Fibroblast of skin of right quadriceps (primary cell): ENCODE measurements at places on chromosomes 16 and 17.

DNA sequence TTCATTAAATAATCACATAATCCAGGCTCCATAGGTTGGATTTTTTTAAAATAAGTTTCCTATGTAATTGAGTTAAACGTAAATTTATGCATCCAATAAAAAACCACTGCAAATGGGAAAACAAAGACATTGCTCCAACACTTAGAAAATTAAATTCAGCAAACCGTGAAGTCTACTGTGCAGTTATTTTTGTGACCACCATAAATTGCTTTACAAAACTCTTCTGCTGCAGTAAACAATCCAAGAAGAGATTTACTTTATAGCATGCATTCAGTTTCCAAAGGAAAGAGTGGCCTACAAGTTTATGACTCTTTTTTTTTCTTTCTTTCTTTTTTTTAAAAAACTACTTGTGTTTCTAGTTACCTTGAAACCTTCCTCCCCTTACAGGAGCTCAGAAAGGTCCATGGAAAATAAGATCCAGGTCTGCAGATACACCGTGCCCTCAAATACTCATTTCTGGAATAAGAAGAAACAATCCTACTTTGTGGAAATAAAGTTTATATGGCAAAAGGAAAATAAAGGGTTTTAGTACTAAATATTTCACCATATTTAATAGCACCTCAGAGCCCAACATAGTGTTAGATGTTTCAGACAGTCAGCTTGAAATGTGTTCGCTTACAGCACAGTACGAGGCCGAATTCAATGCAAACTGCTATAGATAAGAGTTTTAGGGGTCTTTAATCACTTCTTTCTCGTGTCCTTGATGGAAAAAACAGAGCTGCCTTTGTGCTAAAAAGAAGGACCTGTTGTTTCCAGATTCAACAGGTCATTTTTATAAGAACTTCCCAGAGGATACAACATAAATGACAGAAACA lies 3.2 kb downstream of the HS3ST3A1 start:
- DNase-seq: no peak

DNA sequence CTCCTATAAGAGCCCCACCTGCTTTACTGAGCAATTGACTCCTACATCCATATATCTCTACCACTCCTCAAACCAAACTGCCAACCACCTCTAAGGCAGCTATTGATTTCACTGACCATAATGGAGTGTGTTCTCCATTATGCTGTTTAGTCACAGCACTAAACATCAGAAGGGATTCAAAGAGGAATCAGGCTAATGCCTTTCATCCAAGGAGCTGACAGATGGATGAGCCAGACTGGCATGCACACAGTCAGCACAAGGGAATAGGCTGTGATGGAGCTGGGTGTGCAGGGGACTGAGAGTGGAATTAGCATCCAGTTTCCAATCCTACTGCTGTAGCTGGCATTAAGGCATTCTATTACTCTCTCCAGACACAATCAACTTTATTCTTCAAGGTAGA lies 88.7 kb upstream of the CCL2 start:
- DNase-seq: no peak

DNA sequence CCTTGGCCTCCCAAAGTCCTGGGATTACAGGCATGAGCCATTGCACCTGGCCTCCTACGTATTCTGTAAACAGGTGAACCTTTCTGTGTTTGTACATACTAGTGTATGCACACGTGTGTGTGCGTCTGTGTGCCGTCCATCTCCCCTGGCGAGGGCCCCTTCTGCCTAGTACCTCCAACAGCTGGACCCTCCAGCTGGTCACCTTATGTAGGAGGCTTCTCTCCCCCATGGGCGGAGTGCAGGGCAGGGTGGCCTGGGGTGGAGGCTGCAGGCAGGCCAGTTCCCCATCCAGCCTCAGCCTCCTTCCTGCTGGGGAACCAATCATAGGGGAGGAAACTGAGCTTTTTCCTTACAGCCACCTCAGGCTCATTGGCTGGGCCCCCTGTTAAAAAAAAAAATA lies 24.4 kb upstream of the DOC2B start:
- no peak for DNase-seq

- DNase-seq: no peak
Measured at GRCh38 chr16:75702242-75702641, 981 bp upstream of the DUXB start.

GRCh38 chr16:73724503-73724902 lies 572.1 kb upstream of the PSMD7 start:
- DNase-seq: no peak

GRCh38 chr16:50012182-50012581 lies 12.8 kb upstream of the CNEP1R1 start:
- DNase-seq: no peak

- peak; percentile 81 for DNase-seq
Measured at GRCh38 chr16:11977376-11978041, 975 bp downstream of the SNX29 start.

GRCh38 chr17:39838057-39838456 lies 26.1 kb downstream of the IKZF3 start:
- no peak for DNase-seq

DNA sequence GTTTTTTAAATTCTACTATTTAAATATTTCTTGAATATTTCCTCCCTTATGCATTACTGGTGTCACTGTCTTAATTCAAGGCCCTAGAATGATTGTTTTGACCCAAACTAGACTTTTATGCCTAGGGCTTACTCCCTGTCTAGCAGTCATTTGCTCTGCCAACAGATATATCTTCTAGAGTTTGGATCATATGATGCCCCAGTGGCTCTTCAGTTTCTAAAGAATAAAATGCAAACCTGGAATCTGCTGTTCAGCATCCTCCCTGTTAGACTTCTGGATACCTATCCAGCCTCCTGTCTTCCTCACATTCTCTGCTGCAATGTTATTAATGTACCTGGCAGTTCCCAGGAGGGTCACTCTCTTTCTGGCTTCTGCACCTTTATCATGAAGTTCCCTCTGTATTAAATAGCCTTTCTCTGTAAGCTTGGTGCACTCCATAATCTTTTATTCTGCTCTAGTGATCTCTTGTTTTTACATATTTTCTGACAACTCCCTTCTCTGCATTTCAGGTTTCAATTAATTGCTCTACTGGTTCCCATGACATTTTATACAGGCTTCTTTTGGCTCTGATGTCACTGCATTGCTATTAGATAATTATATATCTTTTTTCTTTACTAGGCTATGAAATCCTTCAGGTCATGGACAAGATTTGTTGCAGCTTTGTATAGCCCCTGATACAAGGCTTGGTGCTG lies 15.7 kb downstream of the PHKB start:
- DNase-seq: no peak
